ENCODE measurements at places on chromosomes 7 and 10. TPM values are rescaled to one million over a fixed set of nuclear protein-coding genes. Genes with fewer than 3 reads are reported as not detected.

Gene ANXA8
- 4.9 TPM for total RNA-seq

Gene ATG9B
- total RNA-seq = not detected

Gene GPR141
- total RNA-seq = 0.88 TPM

Gene MMP21
- not detected for total RNA-seq

- DNase-seq = no peak
These were observed 29.6 kb downstream of the WBP1L start for GRCh38 chr10:102773320-102773719.

GRCh38 chr10:44234483-44234875 is 150.4 kb downstream of the CXCL12 start:
- DNase-seq = no peak

DNA sequence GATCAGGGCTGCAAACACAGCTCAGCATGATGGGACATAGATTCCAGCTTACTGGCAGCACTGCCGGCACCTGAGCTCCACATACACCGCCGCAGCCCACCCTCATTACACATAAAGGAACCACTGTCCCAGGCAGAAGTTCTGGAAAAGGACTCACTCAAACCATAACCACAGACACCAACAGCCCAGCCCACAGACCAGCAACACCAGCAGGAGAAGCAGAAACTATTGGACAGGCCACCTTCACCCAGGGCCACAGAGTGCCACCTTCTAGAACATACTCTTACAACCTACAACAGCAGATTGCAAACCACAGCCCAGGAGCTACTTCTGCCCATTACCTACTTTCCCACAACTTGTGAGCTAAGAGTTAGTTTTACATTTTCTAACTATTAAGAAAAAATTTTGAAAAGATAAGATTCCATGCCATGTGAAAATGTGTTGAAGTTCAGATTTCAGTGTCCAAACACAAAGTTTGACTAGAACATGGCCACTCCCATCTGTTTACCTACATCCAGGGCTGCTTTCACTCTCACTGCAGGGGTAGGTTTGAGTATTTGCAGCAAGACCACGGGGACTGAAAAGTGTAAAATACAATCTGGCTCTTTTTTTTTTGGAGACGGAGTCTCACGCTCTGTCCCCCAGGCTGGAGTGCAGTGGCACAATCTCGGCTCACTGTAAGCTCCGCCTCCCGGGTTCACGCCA is 153.0 kb downstream of the TNS3 start:
- DNase-seq = no peak

DNA sequence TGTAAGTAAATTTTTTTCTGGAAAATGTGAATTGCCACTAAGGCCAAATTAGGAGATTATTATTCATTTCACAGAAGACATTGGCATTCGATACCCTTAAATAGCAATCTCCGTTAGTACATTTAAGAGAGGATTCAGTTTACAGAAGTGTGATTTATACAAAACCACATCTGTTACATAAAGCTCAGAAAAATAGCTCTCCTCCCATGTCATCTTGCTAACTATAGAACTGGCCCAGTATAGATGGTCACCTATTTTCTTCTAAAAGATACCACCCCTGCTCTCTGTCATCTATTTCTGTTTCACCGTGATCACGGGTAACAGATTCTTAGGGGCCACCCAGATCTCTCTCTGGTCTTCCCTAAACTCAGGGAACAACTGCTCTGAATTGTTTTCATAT is 119.1 kb downstream of the HIP1 start:
- no peak for DNase-seq

DNA sequence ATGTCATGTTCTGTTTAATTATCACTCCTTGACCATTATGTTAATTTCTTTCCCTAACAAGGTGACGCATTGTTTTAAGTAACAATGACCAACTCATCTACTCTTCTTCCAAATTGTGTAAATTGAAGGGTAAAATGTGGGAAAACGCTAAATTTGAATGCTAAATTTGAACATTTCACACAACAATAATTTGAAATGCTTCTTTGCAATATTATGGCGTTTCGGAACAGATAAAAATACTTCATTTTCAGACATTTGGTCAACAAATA is 29.2 kb upstream of the KMT2C start:
- no peak for DNase-seq

Data from breast epithelium (tissue), 4 donors.